ENCODE measurements at places on chromosomes 5 and 9.

DNA sequence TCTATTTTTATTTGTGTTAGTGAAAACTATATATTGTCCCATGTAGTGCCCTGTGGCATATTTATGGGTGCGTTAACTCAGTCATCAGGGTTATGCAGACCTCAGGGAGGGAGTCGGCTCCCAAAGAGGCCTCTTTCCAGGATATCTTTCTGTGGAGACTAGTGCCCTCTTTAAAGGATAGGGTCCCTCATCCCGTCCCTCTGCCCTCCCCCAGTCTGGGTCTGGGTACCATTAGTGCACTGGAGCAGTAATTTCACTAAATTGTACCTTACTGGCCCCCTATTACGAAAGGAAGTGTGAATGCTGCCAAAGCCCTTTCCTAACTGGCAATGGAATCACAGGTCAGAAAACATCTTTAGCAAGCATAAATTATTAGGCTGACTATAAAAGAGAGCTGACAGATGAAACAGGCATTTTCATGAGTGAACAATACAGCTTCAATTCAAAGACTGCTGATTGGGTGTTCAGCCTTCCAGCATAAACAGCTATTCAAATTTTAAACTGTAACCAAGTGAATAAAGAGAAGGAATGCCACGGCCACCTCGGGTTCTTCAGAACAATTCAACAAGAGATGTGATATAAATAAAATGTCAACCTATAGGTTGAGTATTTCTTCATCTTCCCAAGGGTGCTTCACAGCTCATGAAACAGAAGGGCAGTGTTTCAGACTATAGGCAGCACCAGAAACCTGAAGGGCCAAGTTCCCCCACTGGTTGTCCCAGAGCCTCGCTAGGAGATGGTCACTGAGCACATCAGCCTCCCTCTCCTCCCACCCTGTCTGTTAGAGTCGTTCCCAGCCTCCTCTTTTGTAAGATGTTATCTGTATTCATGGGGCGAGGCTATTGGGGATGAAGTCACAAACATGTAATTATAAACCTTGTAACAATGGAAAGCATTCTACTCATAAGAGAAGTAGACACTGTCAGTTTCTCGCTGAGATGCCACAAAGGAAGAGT lies 318.7 kb downstream of the TMEM161B start:
- DNase-seq: no peak

DNA sequence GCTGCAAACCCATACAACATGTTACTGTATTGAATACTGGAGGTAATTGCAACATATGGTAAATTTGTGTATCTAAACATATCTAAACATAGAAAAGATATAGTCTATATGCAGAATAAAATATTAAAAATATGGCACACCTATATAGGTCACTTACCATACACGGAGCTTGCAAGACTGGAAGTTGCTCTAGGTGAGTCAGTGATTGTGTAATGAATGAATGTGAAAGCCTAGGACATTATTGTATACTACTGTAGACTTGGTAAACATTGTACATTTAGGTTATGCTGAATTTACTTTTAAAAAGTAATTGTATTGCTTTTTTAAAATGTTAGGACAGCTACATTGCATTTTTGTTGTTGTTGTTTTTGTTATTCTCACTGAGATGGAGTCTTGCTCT lies 968.8 kb downstream of the TLE1 start:
- no peak for DNase-seq

GRCh38 chr5:10987276-10987924 lies 226.4 kb upstream of the DAP start:
- no peak for DNase-seq

DNA sequence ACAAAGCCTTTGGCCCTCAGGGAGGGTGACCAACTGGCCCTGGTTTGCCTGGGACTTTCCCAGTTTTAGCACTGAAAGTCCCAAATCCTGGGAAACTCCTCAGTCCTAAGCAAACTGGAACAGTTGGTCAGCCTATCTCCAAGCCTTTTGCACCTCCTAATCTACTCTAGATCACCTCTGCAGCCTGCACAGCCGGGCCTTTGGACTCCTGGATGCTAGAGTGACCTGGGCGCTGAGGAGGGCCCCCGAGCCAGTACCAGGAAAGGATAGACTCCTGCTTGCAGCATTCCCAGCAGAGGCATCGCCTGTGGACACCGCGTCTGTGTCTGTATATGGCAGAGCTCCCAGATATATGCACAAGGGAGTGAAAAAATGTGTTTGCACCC lies 15.1 kb downstream of the IRF1 start:
- DNase-seq: peak; percentile 2

- no peak for DNase-seq
Observed at GRCh38 chr9:13734601-13735000, 455.1 kb upstream of the MPDZ start.

- peak; percentile 78 for DNase-seq
Observed at GRCh38 chr9:97860451-97861147, 7.6 kb downstream of the FOXE1 start.

- DNase-seq: no peak
Observed at GRCh38 chr9:25918761-25919160, 240.5 kb upstream of the TUSC1 start.
